Thyroid gland (tissue), 4 donors: ENCODE measurements at places on chromosomes 11 and 22.

GRCh38 chr11:12673601-12673923 lies 659 bp upstream of the TEAD1 start:
- DNase-seq: no peak

GRCh38 chr22:45240810-45241631 lies at the start of gene KIAA0930:
TSS of gene KIAA0930 (minus strand) at chr22:45240894. CDS start at chr22:45240703, 191 bp downstream.
- peak; percentile 68 for DNase-seq

- DNase-seq: no peak
These were observed 1.7 kb upstream of the IL10RA start for GRCh38 chr11:117984476-117984875.

GRCh38 chr22:35739076-35739930 lies 21.6 kb downstream of the APOL5 start:
- peak; percentile 28 for DNase-seq

DNA sequence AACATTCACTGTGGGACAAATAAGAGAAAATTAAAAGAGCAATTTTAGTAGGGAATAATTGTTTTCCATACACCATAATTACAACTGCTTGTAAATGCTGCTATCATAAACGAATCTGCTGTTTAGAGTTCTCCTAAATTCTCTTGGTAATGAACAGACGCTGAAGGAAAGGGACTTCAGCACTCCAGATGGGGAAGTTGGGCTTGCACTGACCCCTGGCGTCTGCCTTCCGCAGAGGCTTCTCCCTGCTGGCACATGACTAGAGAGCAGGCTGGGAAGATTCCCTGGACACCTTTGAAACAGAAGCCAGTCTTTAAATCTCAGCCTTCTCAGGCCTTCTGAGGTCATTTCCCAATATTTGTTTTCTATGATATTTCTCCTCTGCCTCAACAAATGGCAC lies 84.1 kb downstream of the NXPE2 start:
- peak; percentile 60 for DNase-seq

GRCh38 chr11:108680271-108680670 lies 15.4 kb downstream of the DDX10 start:
- no peak for DNase-seq

DNA sequence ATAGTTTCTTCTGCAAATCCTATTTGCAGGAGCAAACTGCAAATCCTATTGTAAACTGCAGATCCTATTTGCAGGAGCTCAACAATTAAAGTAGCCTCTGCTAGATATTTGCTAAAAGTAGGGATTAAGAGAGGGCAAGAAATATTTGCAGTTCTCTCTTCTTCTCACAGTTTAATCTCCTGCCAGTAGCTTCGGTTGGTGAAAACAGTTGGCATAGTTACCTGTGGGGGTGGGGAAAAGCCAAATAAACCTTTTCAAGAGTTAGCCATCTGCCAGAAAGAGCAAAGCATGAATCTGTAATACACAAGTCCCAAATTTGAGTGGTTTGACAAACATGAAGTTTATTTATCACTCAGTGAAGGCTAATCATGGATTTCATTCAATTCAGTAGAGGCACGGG lies 942.5 kb downstream of the JRKL start:
- DNase-seq: no peak

- no peak for DNase-seq
These were observed 170.8 kb downstream of the CSNK2A3 start for GRCh38 chr11:11182261-11182660.

- no peak for DNase-seq
These were observed 23.0 kb downstream of the PIWIL3 start for GRCh38 chr22:24751518-24751917.
